ENCODE measurements at places on chromosomes 3 and 15.

DNA sequence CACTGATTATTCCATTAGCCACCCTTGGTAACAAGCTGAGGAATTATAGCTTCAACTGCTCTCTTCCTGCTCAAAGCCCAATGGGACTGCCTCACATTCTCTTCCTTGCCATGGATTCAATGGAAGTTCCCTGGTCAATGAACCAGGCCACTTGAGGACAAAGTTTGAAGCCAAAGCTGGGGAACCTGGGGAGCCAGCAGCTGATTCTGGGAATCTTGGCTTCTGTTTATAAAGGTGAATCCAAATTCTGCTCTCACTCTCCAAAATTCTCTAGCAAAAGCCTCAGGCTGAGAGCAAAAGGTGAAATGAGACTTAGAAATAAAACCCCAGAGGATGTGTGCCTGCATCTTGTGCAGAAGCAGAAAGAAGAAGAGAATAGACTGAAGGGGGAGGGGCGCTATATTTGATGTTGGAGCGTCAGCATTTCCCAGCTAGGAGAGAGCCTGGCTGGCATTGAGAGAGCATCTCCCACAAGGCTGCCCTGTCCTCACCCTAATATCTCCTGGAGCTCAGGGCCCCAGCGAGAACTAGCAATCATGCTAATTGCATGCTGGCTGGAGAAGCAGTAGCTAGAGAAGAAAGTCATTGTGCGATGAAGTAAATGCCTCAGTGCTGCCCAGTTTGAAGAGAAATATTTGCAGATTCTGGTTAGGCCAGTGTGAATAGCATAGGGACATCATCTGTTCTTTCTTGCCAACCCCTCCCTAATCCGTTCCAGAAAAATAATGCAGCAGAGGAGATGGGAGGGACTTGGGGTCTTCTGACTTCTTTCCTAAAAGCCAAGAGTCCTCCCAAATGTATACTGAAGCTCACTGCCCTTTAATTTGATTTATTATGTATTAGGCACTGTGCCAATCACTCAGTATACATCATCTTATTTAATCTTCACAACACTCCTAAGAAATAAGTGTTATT, 34.9 kb upstream of the GAP43 start:
- DNase-seq = no peak

GRCh38 chr15:65908876-65909275, 39.6 kb downstream of the RAB11A start:
- DNase-seq = no peak

DNA sequence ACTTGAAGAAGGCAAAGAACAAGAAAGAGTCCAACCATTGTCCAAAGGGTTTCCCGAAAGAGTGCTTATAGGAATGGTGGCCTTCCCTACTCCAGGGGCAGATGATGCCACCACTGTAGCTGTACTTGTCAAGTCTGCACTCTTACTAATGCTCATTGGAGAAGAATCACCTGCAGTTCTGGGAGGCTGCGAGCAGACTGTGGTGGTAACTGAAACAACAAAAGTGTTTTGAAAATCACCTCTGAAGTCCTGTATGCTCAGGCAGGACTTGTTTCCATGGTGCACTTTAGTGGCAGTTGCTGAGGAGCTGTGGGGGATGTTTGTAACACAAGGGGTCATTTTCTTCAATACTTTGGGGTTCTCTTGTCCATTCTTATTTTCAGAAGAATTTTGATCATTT, 36.0 kb downstream of the USF3 start:
- no peak for DNase-seq

GRCh38 chr3:124078953-124079911, 87.3 kb upstream of the ROPN1 start:
- DNase-seq = no peak

DNA sequence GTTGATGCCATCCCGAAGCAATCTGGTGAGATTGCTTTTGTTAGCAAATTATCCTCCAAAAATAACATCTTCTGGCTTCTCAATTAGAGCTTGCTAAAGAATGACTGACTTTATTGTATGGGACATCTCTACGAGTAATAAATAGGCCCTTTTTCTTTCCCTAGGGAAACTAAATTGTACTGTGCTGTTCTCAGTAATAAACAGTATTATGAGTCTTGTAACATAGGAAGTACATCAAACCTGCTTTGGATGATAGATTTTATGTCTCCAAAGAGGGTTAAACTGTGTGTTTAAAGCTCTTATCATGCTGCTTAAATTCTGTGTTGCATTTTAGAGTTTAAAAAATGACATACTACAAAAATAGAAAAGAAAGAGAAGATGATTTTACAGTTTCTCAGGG, 153.4 kb upstream of the THRB start:
- DNase-seq = no peak

DNA sequence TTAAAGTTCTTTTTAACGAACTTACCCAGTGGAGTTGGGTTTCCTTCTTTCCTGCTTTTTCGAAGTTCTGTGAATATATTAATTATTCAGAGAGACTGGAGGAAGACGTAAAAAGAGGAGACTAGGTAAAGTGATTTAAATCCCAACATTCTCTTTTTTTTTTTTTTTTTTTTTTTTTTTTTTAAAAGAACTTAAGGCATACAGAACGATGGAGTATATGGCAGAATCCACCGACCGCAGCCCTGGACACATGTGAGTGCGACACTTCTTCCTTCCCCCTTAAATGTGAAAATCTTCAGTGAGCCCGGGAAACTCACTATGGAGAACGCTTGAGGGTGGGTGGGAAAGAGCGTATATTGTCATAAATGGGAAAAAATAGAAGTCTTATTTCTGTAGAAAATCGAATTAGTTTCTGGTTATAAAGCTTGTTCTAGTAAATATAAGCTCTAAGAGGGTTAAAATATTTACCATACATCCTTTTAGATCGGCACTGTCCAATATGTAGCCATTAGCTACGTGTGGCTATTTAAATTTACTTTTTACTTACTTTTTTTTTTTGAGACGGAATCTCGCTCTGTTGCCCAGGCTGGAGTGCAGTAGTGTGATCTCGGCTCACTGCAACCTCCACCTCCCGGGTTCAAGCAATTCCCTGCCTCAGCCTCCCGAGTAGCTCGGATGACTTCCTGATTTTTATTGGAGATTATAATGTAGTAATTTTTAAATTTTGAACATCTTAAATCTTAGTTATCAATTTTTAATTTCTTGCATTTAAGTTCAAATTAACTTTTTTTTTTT, 892 bp downstream of the NMD3 start:
- no peak for DNase-seq

DNA sequence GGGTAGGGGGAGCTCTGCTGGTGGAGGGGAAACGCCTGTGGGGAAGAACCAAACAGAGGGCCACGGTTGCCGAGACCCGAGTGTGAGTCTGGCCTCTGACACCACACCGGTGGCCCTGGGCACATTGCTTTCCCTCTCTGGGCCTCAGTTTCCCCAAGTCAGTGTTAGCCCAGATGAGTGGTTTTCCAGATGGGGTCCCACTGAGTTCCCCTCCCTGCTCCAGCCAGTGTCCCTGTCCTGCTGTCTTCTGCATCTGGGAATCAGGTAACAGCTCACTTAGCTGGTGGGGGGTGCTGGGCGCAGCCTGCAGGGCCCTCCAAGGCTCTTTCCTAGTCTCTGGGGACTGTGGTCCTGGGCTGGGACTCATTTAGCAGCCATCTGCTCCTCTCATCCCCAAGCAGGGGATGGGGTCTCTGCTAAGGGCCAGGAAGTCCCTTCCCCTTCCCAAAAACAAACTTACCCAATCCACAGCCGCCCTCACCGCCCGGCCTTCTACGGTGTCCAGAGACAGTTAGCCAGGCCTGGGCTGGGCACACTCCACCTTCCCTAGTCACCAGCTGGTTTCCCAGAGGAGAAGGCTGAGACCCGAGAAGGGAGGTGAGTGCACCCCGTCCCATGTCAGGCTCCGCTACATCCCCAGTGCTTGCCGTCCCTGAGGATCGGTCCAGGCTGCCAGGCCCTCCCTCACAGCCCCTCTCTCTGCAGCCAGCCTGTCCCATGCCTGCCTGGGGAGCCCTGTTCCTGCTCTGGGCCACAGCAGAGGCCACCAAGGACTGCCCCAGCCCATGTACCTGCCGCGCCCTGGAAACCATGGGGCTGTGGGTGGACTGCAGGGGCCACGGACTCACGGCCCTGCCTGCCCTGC, 676 bp downstream of the GP9 start:
- DNase-seq = no peak

- DNase-seq = no peak
Measured at GRCh38 chr3:126152901-126153694, 27.3 kb downstream of the ALDH1L1 start.

GRCh38 chr3:105527949-105528348, 161.2 kb downstream of the ALCAM start:
- no peak for DNase-seq

DNA sequence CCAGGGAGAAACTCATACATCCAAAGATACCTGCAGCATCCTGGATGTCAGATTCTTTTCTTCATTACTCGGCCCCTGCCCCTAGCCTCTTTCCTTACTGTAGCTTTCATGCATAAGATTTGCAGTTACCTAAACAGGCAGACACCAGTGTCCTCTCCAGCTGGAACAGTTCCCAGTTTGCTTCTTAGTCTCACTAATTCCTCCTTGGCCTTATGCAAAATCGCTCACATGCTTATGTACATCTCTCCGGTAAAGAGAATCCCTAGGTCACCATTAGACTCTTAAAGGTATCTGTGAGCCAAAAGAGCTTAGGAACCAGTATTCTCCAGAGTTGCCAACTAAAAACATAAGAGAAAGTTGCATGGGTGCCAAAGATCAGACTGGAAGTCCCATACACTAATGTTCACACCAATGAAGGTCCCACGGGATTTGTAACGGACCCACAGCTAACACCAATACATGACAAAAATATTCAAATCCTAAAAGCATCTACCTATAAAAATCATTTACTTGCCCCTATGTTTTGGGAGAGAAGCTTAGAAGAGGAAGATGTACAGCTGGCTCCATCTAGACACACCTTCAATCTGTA, 66.6 kb downstream of the CBLB start:
- no peak for DNase-seq

GRCh38 chr3:70603103-70603502, 290.7 kb upstream of the MDFIC2 start:
- DNase-seq = no peak

DNA sequence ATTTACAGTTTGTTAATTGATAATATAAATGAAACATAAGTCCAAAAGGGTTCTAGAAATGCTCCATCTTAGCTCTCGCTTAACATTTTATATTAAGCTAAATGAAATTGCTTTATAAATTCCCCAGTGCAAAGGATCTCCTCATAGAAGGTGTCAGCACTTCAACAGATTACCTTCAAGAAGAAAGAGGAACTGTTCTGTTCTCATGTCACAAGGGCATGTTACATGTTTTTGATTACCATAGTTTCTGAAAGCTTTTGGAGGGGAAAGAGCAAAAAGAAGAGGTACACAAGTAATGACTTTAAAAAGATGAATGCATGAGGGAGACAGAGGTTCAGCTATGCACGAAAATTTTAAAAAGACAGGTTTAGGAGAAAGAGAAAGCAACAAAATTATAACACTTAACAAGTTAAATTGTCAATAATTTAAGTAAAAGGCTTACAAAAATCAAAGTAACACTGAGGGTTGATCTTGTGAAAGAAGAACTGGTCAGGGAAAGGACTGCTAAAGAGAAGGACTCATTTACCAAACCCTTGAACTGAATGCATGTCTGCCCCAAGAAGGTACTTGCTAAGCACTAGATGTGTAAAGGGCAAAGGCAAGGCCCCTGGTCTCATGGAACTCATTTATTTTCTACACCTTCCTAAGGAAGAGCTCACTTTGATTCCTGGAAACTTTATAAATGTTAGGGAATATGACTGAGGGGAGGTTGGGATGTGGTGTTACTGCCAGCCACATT, 45.1 kb downstream of the CCDC191 start:
- no peak for DNase-seq

GRCh38 chr3:124076235-124076634, 84.3 kb upstream of the ROPN1 start:
- DNase-seq = no peak

GRCh38 chr3:141913150-141913811, 36.8 kb downstream of the ATP1B3 start:
- no peak for DNase-seq

DNA sequence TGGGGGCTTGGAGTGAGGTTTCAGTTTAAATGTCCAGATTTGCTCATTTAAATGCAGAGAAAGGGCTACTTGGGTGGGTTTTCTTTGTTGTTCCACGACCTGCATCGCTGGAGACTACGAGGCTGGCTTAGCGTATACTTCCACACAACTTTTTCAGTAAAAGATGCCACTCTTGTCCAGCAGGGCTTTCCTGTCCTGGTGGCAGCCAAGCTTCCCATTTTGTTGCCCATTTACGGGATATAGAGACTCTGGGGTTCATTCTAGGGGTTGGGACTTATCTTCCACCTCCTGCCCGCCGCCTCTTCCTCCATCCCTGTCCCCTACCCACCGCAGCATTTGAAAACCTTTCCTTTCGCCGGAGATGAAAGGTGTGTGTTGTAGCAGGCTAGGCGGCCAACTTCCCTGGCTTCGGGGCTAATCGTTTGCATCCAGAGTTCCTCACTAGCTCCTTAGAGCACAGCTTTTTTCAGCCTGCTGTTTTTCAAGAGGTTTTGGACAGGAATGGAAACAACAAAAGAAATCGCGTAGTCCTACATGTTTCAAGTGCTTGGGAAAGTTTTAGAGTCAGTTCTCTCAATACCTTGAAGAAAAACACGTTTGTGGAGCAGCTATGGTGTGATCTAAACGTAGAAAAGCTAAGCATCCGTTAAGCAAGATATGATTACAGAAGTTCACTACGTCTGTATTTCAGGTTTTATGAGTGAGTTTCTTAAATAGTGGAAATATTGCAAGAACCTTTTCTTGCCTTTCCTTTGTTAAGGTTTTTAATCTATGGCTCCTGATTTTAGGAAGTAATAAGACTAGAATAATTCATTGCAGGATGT, 843 bp downstream of the CHRNA5 start:
- no peak for DNase-seq

GRCh38 chr3:195921334-195921791, 13.0 kb upstream of the TNK2 start:
- DNase-seq = no peak
